ENCODE measurements at places on chromosomes 7 and 10.

DNA sequence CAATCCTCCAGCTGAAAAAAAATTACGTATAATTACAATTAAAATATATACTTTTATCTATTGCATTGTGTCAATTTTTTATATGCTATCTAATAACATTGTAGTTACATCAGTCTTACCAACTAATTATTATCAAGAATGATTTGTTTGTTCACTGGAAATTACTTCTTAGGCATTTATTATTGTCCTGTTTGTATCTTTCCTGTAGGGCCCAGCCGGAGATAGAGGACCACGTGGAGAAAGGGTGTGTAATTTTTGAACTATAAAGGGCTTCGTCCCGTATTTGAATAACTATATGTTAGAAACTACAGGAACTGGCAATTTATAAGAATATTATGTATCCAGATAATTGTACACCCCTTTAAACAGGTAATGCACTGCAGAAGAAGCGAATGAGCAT lies 4.1 kb downstream of the COL1A2 start:
- no peak for DNase-seq

DNA sequence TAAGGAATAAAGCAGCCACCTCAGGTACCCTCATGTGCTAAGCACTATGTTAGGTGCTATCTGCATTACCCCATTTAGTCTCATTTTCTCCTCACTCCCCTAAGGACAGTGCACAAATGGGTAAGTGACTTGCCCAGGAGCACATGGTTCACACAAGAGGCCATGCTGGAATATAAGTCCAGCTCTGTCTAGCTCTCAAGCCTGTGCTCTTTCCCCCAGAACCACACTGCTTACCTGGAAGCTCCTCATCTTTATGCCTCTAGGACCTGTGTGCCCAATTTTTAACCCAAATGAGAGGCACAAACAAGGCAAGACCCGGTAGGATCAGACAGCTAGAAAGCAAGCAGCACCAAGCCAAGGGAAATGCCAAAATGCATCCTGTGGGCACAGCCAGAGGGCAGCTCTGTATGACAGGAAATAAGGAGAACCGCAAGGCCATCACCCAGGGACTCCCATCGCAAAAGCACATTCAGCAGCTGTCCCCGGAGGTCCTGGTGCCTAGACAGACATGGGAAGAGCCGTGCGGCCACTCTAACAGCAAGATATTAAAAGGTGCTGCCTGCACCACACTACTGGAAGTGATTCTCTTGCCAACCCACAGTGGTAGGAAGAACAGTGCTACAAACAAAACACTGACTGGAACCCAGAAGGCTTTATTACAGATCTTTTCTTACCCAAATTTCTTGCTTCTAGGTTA lies 88.1 kb downstream of the GSAP start:
- DNase-seq = peak; percentile 86

- DNase-seq = no peak
Observed at GRCh38 chr10:70457759-70458305, 16.4 kb upstream of the NODAL start.

DNA sequence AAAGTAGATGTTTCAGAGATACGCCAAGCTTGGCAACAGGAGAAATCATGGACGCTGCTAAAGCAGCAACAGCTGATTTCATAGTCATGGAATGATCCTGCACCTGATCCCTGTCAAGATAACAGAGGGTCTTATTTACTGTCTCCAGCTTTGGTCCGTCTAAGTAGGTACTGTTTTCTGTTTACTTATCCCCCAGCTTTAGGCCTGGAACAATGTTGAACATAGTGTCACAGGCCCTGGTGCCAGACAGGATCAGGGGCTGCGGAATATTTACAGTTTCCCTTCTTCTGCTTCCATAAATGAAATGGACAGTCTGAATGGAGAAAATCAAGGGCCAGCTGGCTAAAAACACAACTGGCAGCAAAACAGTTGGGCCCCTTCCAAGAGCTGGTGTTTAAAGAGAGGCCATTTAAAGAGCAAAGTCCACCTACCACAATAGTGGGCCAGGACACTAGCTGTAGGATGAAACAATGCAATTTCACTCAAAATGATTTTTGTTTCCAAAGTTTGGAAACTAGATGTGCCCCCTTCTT lies 2.9 kb downstream of the GPR37 start:
- DNase-seq = no peak

GRCh38 chr7:104908636-104909035 lies 105.4 kb upstream of the KMT2E start:
- DNase-seq = no peak

DNA sequence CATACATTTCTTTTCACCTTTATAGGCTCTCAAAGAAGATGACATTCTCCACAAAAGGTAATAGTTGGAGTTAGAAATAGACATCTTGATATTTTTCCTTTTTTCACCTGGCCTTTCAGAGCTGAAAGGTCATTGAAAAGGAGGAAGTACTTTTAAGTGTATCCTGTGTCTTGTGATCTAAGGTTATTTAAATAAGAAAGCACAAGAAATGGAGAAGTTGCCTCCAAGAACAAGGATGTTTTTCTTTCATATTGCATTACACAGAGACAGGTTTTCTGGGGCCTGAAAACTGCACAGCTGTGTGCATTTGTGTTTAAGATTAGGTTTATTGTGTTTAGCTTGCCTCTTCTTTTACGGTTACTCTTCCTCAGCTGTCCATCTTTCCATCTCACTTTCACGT lies 103.4 kb upstream of the SEMA3D start:
- peak; percentile 56 for DNase-seq

GRCh38 chr7:27112955-27113949 lies 10.8 kb upstream of the HOXA2 start:
- DNase-seq = no peak
